ENCODE measurements at places on chromosomes 7 and 10. TPM values are rescaled to one million over a fixed set of nuclear protein-coding genes. Genes with fewer than 3 reads are reported as not detected.

OPALIN gene
- not detected for total RNA-seq

PNLIPRP1 gene
- not detected for total RNA-seq

TBX20 gene
- total RNA-seq: not detected

FAM3C gene
- 43.2 TPM for total RNA-seq

CALN1 gene
- not detected for total RNA-seq

GCK gene
- total RNA-seq: not detected

AVL9 gene
- 22.3 TPM for total RNA-seq

TUBAL3 gene
- not detected for total RNA-seq

STOX1 gene
- total RNA-seq: 0.68 TPM

NEBL gene
- 5.4 TPM for total RNA-seq

ECHS1 gene
- total RNA-seq: 100 TPM

TMEM270 gene
- not detected for total RNA-seq

SUFU gene
- total RNA-seq: 0.84 TPM

HOXA2 gene
- total RNA-seq: not detected

TFPI2 gene
- 189 TPM for total RNA-seq

ZNF425 gene
- 2.9 TPM for total RNA-seq

UNCX gene
- total RNA-seq: not detected
